ENCODE measurements at places on chromosomes 2 and 18.

DNA sequence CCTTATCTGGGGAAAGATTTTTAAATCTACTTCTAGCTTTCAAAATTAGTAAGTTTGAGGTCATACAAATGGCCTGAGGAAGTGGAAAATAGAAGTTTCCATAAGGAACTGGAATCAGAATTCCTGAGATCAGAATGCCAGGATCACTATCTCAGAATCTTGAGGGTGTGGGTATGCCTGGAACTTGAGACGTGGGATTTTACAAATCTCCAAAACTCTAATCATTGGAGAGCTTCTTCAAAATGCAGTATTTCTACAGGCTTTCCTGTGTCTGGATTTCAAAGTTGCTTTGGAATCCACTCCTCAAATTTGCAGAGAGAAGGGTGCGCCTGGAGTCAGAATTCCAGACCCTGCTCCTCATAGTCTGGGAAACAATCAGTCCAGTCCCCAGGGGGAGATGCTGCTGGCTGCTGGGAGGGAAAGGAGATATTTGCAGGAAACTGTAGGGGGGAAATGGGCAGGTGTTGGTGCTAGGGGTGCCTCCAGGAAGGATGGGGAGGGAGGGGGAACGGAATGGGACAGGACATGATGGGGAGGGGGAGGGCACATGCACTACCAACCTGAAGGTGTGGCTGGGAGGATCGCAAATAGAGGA, 31.0 kb upstream of the CATIP start:
- no peak for DNase-seq

- no peak for DNase-seq
These were observed 89.3 kb downstream of the PLEKHM3 start for GRCh38 chr2:207935991-207936370.

GRCh38 chr2:145744541-145745386, 1224.8 kb upstream of the ZEB2 start:
- DNase-seq = no peak

DNA sequence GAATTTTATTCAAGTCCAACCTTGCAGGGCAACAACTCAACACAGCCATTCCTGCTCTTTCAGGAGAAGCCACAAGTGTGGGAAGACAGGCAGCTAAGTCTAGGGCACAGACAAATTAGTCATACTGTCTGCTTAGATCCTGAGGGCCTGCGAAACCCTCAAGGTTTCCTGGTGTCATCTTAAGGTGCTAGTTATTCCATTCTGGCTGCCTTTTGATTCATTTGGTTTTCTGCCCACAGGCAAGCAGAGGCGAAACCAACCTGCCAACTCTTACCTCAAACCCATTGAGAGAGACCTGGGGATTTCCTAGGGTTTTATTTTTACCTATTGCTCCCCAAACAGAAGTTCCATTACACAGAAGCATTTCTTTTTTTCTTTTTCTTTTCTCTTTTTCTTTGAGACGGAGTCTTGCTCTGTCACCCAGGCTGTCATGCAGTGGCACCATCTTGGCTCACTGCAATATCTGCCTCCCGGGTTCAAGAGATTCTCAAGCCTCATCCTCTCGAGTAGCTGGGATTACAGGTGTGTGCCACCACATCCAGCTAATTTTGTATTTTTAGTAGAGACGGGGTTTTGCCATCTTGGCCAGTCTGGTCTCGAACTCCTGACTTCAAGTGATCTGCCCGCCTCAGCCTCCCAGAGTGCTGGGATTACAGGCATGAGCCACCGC, 23.7 kb upstream of the SCYGR1 start:
- DNase-seq = no peak

- DNase-seq = no peak
These were observed 20.1 kb downstream of the BCL2L11 start for GRCh38 chr2:111140815-111141214.

GRCh38 chr2:169761970-169762292, 28.3 kb downstream of the KLHL23 start:
- peak; percentile 44 for DNase-seq

DNA sequence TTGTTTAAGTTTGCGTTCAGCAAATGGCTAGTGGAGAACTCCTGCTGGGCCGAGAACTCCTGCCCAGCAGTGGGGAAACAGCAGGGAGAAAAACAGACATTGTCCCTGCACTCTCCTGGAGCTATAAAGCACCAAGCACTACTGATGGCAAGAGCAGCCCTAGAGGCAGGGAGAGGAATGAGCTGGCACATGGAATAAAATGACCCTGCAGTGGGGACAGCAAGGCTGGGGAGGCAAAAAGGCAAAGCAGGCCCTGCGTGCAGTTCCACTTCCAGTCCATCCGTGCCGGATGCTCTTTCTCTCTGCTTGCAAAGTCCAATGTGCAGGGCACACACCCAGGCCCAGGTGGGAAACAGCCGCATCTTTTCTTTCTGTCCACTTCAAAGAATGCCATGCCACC, 415.5 kb downstream of the LRATD1 start:
- no peak for DNase-seq

DNA sequence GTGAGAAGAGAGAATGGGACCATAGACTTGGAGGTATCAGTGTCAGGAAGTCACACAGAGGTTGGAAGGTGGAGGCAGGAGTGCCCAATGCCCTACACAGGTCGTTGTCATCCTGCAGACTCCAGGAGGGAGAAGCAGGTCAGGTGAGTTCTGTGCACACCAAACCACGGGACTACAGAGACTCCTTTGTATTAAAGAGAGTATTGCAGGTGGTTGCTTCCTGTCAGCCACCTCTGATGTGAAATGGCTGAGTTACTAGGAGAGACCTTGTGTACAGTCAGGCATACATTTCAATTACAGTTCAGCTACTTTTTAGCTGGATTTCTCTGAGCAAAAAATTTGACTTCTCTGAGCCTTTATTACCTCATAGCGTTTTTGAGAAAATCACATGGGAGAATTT, 51.6 kb downstream of the SPP2 start:
- DNase-seq = peak; percentile 72
